Pericardium fibroblast (primary cell): ENCODE measurements at places on chromosomes 2 and 18. TPM values are rescaled to one million over a fixed set of nuclear protein-coding genes. Genes with fewer than 3 reads are reported as not detected.

ABCG8 gene
- total RNA-seq = not detected in 2 replicates

UGT1A3 gene
- not detected in 2 replicates for total RNA-seq

FAP gene
- 62.3 and 69.7 TPM in 2 replicates for total RNA-seq

VWC2L gene
- total RNA-seq = not detected in 2 replicates

STPG4 gene
- not detected in 2 replicates for total RNA-seq

CFC1 gene
- total RNA-seq = not detected in 2 replicates

FSIP2 gene
- total RNA-seq = under 0.01 TPM in 1 of 2 replicates, not detected in the other

TMEM247 gene
- total RNA-seq = not detected in 2 replicates

FBXO41 gene
- 2.5 and 3.6 TPM in 2 replicates for total RNA-seq

SLC20A1 gene
- total RNA-seq = 29.5 and 48.3 TPM in 2 replicates
